Lung (tissue), 17 donors: ENCODE measurements at places on chromosomes 5 and 9. TPM values are rescaled to one million over a fixed set of nuclear protein-coding genes. Genes with fewer than 3 reads are reported as not detected.

CKMT2 gene
- total RNA-seq: 1.7 TPM

FOXI1 gene
- not detected for total RNA-seq

CENPH gene
- 5.8 TPM for total RNA-seq

MARCHF11 gene
- not detected for total RNA-seq

DNA sequence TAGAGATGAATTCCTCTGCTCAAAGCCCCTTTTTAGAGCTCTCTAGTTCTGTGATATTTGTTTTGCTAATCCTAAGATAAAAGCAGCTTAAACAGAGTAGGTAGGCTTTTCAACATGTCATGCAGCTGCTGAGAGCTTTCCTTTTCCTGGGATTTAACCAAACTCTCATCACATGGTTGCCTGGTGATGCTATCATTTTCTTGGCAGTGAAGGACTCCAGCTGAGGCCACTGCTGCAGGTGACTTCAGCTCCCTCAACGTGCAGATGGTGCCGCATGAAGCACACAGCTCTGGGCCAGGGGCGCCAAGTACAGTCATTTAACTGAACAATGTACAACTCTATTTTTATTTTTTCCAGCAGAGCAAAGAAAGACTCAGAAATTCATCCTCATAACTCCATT lies 42.2 kb downstream of the SECISBP2 start:
- DNase-seq: no peak

DNA sequence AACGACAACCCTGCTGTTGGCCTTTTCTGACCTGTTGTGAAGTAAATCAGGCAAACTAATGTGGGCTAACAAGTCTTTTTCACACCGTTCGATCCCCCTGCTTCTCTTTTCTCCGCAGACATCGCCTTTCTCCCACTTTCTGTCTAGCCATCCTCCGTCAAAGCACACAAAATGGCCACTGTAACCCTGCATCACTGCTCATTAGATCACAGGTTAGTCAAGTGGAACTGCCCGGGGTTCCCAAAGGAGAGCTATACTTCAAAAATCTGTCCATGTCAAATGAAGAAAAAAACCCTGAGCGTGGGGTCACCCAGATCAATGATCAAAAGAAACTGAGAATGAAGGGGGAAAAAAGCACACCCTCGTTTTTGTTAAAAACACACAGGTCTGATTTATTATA lies 212.1 kb downstream of the ARL15 start:
- DNase-seq: no peak

GRCh38 chr5:170183816-170184687 lies 48.7 kb upstream of the C5orf58 start:
- DNase-seq: peak; percentile 64

DNA sequence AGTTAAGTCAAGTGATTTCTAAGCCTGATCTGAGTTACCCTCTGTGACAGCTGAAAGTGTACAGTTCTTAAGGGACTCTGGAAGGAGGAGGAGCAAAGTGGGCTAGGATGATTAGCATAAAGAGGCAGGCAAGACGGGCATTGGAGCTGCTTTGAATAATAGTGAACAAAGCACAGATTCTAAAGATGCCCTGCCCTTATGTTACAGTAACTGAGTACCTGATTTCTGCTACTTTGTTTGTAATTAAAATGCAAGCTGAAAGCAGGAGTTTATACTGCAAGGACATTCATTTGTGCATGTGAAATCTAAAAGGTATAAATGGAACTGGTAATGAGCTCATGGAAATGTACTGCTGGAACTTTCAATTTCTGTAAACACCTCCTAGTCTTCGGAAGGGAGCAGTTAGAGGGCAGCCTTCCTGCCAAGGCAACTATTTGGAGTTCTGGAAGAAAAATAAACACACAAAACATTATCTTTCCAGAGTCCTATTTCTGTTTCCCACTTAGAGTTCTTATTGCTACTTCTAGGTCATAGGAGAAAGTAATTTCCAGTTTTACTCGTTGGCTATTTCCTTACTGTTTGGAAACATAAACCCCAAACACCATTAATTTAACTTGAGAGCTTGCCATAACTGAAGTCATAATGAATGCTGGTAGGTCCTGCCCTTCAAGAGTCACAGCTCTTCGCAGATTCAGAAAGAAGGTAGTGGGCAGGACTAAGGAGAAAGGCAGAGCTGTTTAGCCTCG lies at the start of gene RANBP3L:
Gene RANBP3L, minus strand, starts transcription at position 45 of the 746 bp plus-strand sequence. CDS start 486 bp downstream, outside the sequence.
- peak; percentile 50 for DNase-seq

GRCh38 chr5:147628058-147628895 lies 118.4 kb upstream of the DPYSL3 start:
- DNase-seq: peak; percentile 89

DNA sequence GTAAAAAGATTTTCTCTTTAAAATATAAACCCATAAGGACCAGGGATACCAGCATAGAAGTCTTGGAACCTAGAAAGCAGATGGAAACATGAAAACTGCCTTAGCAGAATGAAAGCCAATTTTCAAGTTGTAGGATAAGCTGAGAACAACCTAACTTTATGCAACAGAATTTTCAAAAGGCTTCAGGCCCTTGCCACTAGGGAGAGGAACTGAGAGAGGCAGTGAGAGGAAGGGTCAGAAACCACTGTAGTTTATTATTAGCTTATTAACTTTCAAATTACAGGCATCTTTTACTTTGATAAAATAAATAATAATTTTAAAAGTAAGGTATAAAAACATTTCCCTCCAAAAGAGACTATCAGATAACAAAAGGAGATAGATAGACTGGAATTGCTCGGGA lies 33.4 kb downstream of the FAM81B start:
- no peak for DNase-seq

- no peak for DNase-seq
Observed at GRCh38 chr9:100108559-100108958, 9.5 kb downstream of the INVS start.

- no peak for DNase-seq
Observed at GRCh38 chr5:52786949-52787599, 642 bp upstream of the ITGA1 start.

- DNase-seq: no peak
Observed at GRCh38 chr9:98069551-98069950, 13.0 kb downstream of the NANS start.
